ENCODE measurements at places on chromosomes 12 and 14.

DNA sequence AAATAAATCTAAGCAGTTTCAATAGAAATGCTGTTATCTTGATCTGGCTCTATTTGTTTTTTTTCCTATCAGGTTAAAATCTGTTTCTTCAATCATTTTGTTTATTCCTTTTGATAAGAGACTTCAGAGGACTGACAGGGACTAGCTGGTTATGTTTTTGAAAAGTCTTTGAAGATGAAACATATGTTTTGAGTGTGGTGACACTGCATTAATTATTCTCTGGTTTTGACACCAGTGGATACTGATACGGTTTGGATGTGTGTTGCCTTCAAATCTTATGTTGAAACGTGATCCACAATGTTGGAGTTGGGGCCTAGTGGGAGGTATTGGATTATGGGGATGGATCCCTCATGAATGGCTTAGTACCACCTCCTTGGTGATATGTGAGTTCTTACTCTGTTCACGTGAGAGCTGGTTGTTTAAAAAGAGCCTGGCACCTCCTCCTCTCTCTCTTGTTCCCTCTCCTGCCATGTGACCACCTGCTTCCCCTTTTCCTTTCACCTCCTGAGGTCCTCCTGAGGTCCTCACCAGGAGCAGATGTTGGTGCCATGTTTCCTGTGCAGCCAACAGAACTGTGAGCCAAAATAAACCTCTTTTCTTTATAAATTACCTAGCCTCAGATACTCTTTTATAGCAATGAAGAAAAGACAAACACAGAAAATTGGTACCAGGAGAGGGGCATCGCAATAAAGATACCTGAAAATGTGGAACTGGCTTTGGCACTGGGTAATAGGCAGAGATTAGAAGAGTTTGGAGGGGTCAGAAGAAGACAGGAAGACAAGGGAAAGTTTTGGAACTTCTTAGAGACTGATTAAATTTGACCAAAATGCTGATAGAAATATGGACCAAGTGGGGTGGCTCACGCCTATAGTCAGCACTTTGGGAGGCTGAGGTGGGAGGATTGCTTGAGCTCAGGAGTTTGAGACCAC lies 23.0 kb downstream of the RASSF3 start:
- DNase-seq, result no peak

DNA sequence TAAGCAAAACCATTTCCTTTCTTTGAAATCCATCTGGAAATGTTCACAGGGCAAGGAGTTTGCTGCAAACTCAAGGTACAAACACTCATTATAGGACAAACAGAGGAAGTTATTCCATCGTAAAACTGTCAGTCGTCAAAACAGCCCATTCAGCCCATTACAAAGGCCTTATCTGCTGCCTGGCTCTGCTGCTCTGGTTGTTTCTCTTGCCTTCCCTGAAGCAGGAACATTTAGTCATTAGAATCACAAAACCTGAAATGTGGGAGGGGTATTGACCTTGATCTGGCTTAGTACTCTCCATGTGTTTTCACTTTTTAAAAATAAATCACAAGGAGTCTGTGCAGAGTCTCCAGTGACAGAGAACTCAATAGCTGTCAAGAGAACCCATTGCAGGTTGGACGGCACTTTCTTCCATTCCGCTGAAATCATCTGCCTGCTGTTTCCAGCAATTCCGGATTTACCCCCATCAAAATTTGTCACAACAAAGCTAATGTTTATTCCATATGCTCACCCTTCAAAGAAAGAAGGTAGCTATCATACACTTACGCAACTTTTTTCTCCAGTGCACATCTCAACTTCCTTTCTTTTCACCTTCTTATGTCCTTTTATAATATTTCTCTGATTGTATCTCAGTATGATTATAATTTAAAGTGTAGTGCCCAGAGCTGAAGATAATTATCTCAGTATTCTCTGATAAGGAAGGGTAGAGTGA lies 24.6 kb upstream of the ITPR2 start:
- no peak for DNase-seq

GRCh38 chr12:100464529-100464928 lies 9.1 kb upstream of the NR1H4 start:
- no peak for DNase-seq

GRCh38 chr14:96368534-96368933 lies 5.2 kb downstream of the GSKIP start:
- DNase-seq, result peak; percentile 30

DNA sequence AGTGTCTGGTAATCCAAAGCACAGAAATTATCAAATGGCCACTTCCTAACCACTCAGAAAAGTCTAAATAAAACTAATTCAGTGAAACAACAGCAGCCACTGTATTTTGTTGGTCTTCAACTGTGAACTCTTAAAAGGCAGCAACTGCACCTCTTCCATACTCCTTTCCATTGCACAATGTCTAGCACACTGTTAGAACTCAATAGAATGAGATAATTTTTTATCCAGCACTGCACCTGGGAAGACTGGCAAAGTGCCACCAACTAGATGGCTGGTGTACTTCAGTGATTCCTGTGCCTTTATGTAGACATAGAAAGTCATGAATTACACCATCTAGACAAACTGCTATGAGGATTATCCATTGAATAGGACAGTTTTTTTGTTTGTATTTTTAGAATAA lies 26.2 kb downstream of the LGR5 start:
- no peak for DNase-seq

DNA sequence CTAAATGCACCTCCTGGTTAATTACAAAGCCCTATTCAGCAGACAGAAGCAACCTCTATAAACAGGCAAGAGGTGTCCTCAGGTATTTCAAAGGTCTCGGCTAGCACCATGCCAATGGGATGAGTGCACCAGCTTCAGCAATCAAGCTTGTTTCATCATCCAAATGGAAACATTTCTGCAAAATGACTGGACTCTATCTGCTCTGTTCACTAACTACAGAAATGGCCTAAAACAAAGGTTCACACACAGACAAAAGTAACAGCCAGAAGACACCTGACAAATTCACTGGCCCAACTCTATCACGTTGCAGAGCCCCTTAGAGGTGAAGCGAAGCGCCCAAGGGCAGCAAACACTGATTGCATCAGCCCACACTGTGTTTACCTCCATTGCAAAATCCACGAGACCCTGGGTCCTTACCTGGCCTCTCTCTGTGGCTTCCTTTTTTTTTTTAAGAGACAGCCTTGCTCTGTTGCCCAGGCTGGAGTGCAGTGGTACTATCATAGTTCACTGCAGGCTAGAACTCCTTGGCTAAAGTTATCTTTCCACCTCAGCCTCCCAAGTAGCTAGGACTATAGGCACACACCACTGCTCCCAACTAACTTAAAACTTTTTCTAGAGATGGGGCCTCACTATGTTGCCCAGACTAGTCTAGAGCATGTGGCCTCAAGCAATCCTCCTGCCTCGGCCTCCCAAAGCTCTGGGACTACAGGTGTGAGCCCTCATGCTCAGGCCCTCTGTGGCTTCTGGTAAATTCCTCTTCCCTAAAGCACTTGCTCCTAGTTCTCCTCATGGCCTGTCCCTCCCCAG lies 8.5 kb upstream of the SYNE3 start:
- DNase-seq, result no peak

- DNase-seq, result no peak
Measured at GRCh38 chr14:75917946-75918335, 63.9 kb downstream of the TGFB3 start.

DNA sequence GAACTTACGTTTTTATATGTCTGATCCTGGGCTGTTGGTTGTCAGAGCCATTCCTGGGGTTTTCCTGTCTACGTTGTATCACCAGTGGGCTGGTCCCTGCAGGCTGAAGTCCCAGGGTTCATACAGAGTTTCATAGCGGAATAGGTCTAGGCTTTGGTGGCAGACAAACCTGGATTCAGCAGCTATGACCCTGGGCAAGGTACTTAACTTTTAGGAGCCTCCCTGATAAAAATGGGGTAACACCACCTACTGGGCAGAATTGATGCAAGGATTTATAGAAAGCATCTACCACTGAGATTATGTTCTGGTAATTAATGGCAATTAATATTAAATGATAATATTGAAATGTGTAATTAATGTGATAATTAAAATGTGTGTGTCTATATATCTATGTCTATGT lies 141.2 kb downstream of the SYNE2 start:
- no peak for DNase-seq

- no peak for DNase-seq
Measured at GRCh38 chr12:51980809-51981127, 26.0 kb upstream of the TAMALIN start.

- DNase-seq, result peak; percentile 38
Measured at GRCh38 chr12:31803306-31804184, 74.7 kb upstream of the AMN1 start.

DNA sequence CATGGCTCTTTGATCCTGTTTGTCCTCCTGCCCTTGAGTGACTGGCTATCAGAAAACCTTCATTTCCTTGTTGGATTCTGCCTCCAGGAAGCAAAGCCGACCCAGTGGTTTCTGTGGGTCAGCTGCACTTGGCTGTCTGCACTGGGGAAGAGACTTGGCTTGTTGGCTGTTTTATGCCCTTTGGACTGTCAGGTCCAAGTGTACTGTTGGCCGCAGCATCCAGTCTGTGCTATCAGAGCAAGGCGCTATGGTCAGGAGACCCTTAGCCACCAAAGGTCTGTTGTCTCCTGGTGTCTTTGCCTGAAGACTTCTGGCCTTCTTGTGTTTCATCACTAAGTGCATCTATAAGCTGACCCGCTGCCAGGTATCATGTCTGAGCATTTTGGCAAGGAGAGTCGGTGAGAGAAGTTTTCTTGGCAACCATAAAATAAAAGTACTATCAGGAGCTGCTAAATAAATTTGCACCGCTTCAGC lies 177.4 kb upstream of the HIF1A start:
- DNase-seq, result no peak

DNA sequence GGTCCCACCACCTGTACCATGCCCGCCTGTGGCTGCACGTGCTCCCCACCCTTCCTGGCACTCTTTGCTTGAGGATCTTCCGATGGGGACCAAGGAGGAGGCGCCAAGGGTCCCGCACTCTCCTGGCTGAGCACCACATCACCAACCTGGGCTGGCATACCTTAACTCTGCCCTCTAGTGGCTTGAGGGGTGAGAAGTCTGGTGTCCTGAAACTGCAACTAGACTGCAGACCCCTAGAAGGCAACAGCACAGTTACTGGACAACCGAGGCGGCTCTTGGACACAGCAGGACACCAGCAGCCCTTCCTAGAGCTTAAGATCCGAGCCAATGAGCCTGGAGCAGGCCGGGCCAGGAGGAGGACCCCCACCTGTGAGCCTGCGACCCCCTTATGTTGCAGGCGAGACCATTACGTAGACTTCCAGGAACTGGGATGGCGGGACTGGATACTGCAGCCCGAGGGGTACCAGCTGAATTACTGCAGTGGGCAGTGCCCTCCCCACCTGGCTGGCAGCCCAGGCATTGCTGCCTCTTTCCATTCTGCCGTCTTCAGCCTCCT lies 1.1 kb downstream of the INHBE start:
- DNase-seq, result peak; percentile 76

DNA sequence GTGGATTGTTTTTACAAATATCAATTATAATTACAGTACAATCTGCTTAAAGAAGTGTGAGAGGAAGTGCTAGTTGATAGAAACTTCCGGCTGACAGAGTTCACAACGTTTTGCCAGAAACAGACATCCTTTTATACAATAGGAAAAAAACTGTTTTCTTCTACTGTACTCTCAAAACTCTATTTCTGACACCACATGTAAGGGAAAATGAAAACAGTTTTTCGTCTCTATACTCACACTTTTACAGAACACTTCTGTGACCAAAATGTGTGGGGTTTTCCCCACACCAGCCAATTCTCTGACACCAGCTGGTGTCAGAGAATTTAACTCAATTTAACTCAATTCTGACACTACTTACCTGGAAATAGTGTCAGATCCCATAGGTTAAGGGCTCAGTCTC lies 24.2 kb upstream of the HIF1A start:
- DNase-seq, result no peak

DNA sequence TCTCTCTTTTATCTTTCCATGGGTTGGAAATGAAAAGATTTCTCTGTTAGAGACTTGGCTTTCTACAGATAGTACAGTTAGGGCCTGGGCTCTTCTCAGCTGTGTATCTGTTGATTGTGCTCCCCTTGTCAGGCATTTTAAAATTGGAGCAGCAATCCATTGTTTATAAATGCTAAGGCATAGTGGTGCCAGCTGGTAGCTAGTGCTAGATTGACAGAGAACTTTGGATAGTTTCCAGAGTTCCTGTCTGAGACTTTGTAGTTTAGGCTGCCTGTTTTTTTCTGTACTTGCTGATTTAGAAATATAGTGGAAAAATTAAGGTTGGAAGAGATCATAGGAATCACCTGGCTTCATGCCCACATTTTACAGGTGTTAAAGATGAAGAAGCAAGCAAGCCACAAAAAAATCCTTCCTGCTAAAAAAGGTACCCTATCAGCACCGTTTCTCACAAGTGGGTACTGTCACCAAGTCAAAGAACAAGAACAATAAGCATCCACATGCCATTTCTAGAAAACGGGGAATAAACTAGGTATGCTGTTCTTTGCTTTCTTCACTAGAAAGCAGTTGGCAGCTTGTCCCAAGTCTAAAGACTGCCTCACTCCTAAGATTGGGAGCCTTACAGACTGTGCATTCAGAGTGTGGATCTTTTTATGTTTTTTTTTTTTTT lies 6.2 kb downstream of the TTLL5 start:
- DNase-seq, result no peak

DNA sequence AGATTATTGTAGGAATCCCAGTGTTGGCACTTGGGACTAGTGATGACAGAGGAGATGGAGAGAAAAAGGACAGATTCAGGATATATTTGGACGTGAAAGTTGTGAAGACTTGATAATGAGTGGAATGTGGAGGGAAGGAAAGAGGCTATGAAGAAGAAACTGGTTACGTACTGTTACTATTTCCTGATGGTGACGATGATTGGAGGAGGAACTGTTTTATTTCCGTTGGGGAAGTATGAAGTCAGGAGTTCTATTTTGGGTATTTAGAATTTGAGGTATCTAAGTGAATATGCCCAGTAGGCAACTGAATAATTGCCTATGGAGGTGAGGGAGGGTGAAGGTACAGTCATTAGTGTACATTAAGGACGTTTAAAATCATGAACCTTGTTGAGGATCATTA lies 207.2 kb downstream of the TMTC2 start:
- no peak for DNase-seq

DNA sequence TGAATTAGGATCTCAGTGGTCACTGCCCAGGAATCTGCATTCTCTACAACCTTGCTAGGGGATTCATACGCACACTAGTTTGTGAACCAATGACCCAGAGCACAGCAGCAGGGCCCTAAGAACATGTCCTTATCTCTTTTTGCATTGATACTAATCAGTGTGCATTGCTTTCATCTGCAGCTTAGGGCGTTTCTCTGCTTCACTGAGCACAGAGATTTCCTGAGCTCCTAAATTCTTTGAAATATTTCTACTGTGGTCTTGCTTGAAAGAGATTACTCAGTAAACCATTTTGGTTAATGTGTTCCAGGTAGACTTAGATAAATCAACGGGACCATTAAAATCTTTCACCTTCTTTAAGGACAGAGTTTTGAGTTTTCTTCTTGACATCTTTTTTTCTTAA lies 351.3 kb upstream of the KITLG start:
- no peak for DNase-seq

GRCh38 chr14:55547650-55548315 lies 32.2 kb upstream of the KTN1 start:
- no peak for DNase-seq

- no peak for DNase-seq
Measured at GRCh38 chr14:69685716-69686115, 74.3 kb downstream of the SUSD6 start.

Data from H7 (cell line).